Activated CD4-positive, alpha-beta T cell treated with anti-CD3 and anti-CD28 coated beads, Interleukin-2, amount 50 U/mL, for 48 hours (primary cell): ENCODE measurements at places on chromosomes 7 and 10.
A peak's percentile ranks its signal among the peaks of the same experiment; 100 is the strongest.

DNA sequence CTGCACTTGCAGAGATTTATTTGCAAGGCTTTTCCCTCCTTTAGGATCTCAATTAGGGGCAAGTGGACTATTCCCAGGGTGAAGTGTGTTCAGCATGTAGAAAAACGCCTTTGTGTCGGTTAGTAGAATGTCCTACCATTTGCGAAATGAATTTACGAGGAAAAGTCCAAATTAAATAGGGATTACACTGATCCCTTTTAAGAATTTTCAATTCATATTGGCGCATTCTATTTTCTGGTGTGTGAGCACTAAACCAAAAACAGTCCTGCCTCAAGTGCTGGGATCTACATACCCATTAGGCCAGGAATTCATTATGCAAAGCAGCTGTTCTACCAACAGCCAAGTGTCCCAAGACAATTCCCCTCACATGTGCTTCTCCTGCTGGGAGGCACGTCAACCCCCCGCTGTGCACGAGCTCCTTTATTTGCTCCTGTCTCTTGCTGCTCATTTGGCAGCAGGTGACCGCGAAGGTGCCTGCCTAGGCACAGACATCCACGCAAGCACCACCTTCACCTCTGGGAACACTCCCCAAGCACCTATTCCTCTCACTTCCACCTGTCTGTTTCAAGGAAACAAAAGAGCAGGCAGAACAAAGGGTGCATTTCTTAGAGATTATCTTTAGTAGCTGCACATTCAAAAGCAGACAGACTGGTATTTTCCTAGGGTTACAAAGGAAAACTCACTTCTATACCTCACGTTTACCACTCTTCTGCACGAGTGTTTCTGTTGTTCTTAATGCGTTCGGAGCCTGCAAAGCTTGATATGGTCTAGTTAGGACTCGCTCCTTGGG, 134.6 kb upstream of the FGFR2 start:
- no peak for DNase-seq

GRCh38 chr10:122706467-122706866, 6.8 kb upstream of the C10orf120 start:
- DNase-seq: no peak

DNA sequence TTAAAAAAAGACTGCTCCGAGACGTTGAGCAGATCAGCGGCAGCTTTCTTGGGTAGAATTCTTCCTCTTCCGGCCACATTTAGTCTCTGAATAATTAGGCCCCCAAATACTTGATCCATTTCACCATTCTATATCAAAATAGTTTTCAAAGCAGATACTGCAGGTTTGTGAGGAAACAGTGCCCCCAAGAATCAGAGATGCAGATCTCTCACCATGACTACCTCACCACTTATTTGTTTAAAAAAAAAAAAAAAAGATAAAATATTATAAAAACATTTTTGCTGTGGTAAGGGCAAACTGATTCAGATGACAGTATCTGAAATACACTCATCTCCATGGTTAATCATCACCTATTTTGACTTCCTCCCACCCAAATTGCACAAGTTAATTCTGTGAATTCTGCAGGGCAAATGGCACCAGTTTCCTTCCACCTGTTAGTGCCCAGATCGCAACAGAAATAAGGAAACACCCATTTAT, 210.4 kb downstream of the FAM107B start:
- no peak for DNase-seq

DNA sequence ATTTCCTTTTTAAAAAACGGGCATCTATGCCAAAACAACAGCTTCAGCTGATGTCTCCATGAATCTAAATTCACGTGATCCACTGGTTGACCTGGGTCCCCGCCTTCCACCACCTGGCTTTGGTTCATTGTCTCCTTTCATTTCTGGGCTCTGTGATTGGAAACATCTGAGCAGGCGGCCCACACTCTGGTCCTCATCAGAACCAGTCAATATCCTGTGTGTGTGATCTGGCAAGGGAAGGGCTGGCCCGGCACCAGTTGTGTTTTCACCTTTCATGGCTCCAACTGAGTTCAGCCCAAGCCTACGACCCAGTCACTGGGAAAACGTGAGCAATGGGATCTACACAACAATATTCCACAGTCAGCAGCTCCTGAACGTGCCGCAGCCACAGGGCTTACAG, 46.2 kb downstream of the PARP12 start:
- no peak for DNase-seq

DNA sequence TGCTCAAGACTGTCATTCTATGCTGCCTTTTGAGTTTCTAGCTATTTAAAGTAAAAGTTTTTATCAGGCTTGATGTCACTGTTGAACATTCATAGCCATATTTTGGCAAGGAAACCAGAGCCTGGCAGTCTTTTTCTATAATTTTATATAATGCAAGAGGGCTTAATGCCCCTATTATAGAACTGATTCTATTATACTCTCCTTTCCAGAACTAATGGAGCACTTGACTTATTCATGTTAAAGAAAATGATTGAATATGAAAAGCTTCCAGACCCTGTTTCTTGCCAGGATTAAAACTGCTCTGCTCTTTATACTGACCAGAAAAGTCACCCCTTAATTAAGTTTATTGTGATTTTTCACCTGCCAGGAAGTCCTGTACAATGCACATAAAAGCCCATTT, 337.6 kb upstream of the CHRM2 start:
- DNase-seq: no peak

GRCh38 chr7:28055161-28055544, 125.4 kb downstream of the JAZF1 start:
- DNase-seq: no peak

GRCh38 chr10:60797200-60797599, 18.9 kb downstream of the CDK1 start:
- DNase-seq: no peak

DNA sequence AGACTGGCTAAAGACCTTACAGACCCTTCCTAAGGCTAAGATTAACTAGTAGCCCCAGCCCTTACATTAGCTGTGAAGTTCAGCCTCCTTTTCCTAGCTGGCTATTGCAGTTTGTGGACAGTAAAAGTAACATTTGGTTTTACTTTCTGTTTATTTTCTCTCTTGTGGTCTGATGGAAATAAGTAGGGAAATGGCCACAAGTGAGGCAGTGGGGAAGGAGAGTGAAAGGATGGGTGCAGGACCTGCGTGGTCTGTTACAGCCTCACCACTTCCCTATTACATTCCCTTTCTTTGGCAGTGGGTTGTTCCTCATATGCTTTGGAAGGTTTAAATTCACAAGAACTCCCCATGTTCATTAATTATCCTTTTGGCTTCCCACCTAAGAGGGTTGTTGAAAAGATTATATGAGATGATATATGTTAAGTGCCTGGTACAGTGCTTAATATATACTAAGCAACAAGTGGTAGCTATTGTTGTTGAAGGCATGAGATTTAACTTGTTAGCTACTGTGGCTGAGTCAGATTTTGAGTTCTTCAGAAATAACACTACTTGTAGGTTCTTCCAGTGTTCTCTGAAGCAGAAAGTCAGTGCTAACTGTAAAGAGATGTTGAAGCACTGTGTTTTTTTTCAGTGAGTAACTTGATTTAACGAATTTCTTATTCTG, 181.7 kb downstream of the ST7 start:
- no peak for DNase-seq

DNA sequence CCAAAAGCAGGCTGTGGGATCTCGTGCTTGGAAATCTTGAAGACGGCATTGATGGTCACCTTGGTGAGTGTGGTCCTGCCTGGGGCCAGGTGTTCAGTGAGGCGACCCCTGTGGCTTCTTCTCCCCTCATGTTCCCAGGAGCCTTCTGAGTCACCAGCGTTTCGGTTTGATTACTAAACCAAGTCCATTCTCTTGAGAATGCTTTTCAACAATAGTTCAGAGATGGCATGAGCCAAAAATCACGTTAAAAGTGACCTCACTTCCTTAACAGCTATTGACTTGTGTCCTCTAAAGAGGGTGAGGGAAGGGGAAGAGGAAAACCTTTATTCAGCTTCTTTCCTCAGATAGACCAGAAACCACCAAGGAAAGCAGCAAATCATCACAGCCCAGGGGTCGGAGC, 315.2 kb downstream of the GATA3 start:
- DNase-seq: no peak

DNA sequence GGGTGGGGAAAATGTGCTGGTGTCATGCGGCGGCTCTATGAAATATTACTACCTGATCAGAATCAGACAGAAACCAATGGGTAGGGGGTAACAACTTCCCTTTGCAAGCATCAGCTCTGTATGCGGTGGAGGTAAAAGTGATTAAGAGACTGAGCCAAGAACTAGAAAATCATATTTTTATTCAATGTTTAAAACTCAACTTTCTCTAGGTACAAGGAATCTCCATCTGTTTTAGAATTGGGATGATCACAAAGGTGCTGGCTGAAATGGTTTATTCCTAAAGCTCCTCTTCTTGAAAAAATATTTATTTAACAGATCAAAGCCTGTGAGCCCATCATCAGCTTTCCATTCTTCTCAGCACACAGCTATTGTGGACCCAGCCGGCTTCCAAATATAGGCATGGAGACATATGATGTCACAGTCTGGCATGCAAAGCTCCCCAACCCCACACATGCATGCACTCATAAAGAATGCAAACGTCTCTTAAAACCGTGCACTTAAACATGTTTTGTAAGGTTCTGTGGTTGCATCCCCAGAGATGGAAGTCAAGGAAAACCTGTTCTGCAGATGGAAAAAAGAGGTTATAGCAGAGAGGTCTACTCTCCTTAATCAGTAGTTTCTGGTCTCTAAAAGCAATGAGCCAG, 126.0 kb downstream of the SKIDA1 start:
- DNase-seq: no peak

- no peak for DNase-seq
These were observed 133.5 kb downstream of the TSPAN12 start for GRCh38 chr7:120724448-120724847.

DNA sequence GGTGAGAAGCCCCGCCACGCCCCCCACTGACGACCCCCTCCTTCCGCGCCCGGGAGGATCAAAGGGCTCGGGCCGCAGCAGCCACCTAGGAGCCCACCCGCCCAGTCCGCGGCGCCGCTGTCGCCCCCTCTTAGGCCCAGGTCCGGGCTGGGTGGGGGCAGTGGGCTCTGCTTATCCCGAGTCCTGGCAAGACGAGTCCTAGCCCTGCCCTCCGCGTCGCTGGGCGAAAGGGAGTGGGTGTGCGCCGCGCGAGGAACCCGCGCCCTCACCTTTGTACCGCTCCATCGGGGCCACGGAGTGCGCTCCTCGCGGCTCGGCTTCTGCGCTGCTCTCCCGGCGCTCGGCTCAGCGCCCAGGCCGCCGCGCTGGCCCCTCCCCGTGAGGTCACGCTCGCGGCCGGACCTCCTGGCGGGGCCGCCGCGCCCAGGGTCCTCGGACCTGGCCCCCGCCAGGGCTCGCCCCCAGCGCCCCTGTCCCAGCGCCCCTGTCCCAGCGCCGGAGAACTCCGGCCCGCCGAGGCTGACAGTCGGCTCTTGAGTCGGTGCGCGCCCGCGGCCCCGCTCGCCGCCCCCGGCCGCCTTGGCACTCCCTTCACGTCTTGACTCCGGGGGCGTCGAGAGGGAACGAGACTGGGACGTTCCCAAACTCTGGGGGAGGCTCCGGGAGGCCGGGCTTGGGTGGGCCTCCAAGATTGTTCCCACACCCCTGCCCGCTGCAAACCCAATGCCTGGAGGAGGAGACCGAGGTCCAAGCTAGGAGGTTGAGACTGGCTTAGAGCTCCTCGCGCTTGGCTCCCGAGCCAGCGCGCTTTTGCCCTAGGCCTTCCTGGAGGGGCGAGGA, at the start of gene AFAP1L2:
Gene AFAP1L2 (minus strand): TSS at position 332 of the 840 bp plus-strand sequence. CDS start 47 bp downstream, at position 285.
- no peak for DNase-seq

GRCh38 chr10:128062881-128063563, 63.2 kb downstream of the MKI67 start:
- DNase-seq: peak; percentile 47

- DNase-seq: no peak
These were observed 5.3 kb downstream of the FGF8 start for GRCh38 chr10:101770331-101771215.

GRCh38 chr7:144665689-144666381, 170.0 kb downstream of the TPK1 start:
- no peak for DNase-seq

DNA sequence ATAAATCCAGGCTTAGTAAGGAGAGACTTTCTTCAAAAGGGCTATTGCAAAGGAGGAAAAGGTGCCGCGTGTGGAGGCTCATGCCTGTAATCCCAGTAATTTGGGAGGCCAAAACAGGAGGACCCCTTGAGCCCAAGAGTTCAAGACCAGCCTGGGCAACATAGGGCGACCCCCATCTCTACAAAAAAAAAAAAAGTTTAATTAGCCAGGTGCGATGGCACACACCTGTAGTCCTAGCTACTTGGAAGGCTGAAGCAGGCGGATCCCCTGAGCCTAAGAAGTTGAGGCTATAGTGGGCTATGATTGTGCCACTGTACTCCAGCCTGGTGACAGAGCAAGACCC, 32.2 kb downstream of the TMEM130 start:
- DNase-seq: no peak

DNA sequence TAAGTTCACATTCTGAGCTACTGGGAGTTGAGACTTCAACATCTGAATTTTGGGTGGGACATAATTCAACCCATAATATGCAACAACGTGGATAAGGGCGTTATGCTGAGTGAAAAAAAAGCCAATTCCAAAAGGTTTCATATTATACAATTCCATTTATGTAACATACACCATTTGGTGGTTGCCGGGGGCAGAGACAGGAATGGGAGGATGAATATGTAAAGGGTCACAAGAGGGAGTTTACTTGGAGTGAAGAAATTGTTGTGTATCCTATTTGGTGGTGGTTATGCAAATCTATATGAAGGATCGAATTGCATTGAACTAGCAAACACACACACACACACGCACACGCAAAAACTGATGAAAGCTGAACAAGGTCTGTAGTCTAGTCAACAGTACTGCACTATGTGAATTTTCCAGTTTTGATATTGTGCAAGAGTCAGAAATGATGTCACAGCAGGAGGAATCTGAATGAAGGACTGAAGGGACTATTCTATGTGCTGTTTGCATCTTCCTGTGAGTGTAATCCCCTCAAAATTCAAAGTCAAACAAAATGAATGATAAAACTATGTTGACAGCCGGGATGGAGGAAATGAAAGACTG, 249.2 kb upstream of the HABP2 start:
- DNase-seq: no peak

DNA sequence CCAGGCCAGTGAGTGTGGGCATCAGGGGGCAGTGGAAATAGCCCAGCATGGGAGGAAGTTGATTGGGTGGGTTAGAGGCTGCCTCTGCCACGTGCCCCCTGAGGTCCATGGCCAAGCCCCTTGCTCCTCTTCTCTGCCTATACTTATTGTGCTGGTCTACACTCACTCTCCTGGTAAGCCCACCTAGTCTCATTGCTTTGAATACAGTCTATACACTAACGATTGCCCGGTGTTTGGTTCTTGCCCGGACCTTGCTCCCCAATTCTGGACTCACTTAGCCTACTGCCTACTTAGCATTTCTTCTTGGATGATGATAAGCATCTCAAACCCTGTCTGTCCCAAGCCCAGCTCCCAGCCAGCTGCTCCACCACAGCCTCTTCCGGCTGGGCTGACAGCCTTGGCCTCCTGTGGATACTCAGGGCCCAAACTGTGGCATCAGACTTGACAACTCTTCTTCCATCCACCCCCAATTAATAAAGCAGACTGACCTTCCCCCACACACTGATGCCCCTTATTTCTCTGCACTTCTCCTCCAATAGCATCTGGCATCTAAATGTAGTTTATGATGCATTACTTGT, 10.1 kb downstream of the LRRC18 start:
- no peak for DNase-seq

- DNase-seq: no peak
These were observed 150.7 kb upstream of the RSU1 start for GRCh38 chr10:16967866-16968415.
